ENCODE measurements at places on chromosomes 6 and 20.

DNA sequence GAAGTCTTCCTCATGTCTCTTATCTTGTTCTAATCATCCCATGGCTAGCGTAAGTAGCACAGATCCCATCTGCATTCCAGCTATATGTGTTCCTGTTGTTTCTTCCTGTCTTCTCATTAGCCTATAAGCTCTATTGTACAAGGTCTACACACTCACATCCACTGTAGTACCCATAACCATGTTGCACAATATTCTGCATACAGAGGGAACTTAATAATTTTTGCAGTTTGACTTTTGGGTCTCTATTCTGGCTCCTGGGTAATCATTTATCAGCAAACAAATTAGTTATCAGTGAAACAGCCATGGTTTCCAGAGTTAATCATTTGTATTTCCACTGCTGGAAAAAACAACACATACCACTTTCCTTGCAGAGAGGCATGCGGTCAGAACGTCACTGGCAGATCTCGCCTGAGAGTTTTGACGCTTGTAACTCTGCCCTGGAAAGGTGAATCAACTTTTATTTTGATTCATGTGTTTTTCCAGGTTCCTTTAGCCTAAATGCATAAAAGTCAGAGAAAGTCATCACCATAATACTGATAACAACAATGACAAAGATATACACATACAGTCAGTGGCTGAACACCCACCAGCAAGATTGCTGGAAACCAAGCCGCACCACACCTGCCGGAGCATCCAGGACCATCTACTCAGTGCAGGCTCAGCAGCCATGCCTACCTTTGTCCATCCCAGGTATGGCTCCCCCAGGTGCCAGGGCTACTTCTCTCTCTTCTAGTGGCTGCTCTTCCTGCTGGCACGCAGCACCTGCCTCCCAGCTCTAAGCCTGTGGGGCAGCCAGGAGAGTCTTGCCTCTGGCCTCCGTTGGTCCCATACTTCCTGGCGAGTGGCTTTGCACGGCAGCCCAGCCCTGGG is 158.2 kb downstream of the QRSL1 start:
- no peak for DNase-seq

DNA sequence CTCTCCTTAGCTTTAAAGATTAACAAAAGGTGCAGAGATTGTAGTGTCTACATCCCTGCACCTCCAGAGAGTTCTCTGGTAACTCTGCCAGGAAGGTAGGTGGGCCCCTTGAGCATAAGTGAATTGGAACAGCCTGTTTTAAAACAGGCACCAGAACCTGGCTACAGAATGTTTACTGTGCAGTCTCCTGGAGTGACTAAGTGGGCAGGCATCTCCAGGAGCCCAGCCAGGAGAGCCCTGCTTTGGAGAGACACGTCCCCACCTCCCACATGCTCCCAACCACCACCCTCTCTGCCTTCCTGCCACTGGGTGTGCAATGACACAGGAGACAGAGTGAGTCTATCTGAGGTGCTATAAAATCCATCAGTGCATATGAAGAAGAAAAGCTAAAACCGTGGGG is 110.3 kb upstream of the EYA4 start:
- DNase-seq, result no peak

DNA sequence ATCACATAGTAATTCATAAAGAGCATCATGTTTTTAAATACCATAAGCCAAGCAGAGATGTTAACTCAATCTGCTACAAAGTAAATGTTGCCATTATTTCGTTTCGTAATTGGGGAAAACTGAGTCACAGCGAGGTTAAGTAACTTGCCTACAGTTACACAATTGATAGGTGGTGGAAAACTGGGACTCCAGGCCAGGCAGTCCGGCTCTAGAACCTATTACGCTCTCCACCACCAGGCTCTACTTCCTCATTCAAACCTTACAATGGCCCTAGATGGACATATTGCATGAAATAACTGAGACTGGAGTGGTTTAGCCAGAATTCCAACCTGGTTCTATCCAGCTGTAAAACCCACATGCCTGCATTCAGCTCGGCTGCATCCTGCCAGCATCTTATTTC is 58.2 kb downstream of the LINC00237 start:
- no peak for DNase-seq

DNA sequence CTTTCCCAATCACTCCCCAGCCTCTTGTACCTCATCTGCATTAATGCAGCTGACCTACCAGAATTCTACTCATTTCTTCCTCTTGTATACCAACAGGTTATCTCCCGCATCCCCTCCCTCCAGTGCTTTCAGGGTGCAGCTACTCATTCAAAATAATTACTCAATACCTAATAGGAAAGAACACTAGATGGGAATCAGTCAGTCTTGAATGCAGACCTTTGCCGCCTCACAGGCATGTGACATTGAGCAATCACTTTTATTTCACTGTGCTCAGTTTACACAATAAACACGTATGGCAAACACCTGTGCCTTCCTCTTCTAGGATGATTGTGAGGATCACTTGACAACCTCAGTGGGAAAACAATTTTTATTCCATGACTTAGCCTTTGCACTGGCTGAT is 13.3 kb downstream of the ZSCAN31 start:
- DNase-seq, result no peak

- DNase-seq, result no peak
Observed at GRCh38 chr20:53995949-53996348, 74.4 kb downstream of the BCAS1 start.

DNA sequence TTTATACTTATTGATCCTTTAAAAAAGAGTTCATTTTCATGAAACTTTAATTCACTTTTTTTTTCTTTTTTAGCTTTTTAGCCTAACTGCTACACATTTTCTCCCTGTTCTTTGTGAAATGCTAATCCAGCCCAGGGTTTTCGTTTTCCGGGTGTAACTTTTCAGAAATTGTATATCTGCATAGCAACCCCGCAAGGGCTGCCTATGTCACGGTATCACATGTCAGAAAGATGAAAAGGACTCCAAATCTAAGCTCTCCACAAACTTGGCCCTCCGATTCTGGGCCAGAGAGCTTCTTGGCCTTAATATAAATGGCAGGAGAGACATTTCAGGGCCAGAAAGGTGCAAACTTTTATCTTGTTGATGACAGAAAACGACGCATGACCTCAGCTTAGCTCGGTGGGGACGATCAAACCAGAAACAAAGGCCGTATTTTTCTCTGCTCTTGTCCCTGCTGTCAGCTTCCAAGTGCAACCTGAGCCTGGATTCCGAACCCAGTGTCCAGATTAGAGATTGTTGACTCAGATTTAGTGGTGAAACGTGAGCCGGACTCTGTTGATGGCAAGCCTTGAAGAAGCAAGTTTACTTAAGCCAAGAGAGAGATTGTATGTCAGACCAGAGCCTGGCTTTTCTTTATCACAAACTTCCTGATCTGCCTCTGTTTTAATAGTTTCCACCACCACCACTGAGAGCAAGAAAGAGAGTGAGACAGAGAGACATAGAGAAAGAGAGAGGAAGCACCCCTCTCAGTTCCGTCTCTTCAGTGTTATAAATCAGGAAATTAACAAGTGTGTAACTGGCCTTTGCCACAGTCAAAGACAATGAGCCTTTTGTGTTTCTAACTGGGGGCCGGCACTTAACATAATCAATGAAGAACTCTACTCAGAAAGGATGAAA is 157.8 kb downstream of the SCML4 start:
- DNase-seq, result no peak

- no peak for DNase-seq
Observed at GRCh38 chr6:68636666-68637065, 1.6 kb downstream of the ADGRB3 start.

DNA sequence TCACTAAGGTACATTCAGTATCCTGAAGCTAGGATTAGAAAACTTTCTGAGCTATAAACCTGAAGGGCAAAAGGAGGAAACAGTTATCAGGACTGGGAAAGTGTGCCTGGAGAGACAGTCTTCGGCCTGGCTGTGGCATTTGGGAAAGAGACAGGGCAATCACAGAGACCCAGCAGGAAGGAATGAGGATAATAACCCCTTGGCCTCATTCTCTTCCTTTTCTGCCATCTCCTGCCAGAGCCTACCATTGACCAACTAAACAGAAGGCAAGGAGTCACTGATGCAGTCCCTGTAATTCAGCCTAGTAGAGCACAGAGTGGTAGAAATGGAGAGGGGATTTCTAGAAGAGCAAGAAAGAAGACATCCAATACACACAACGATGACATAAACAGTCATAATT is 359.4 kb downstream of the HDGFL1 start:
- DNase-seq, result no peak

- DNase-seq, result no peak
Observed at GRCh38 chr6:157158456-157158855, 164.9 kb downstream of the TMEM242 start.

DNA sequence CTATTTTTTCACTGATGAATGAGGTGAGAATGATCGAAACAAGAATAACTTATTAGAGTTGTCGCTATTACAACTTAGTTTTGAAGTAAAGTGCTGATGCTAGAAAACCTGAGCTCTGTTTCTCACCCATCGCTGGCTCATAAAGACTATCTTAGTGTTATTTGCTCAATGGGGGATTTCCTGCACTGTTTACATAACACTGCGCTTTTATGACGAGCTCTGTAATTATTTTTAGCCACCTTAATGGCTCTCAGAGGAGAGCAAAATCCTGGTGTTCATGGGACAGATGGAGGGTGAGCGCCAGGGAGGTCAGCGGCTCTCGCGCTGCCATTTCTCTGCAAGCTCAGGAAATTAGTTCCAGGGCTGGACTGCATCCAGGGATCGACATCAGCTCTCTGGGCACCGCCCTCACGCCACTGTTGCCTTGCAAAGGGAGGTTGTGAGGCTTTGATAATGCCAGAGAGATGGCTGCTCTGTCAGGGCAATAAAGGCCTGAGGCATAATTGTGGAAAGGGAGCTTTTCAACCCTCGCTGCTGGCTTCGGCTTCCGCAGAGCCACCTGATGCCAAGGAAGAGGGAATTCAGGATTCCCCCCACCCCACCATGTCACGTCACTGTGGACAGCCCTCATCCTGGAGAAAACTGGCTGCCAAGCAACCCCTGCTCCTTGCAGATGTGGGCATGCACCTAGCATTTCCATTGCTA is 72.0 kb downstream of the DACT2 start:
- DNase-seq, result no peak

GRCh38 chr6:142802124-142802523 is 142.9 kb downstream of the HIVEP2 start:
- no peak for DNase-seq

DNA sequence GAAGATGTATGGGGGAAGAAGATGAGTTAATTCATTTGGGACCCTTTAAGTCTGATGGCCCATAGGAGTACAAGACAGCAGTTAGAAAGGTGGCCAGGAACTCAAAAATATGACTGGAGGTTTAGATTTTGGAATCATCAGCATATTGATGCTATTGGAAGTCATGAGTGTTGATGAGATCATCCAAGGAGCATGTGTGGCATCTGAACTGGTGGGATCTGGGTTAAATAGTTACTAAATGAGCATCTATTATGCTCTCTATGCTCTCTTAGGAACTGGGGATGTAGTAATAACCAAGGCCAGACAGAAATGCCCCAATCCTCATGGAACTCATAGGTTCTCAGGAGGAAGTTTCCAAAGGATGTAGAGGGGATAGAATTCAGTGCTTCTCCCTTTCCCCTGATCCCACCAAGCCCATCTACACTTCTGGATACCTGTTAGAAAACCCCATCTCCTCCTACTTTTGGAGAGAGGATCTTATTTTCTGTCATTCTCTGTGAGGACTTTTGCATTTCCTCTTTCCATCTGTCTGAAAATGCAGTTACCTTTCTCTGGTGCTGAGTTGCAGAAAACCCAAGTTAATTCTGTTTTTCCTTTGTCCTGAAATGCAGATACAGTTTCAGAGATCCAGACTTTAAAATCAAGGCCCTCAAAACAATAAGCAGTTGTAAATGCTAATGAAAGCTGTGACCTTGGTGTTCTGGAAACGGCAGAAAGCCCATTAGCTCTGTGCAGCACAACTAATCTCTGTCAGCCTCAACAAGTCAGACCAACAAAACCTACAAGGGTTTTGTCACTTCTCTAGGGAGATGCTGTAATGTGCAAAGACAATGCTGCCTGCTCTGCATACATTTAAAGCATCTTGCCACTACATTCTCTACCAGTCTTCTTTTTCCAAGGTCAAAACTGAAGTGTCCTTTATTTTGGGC is 65.8 kb downstream of the TBC1D7 start:
- DNase-seq, result no peak

GRCh38 chr20:2005831-2006426 is 12.1 kb upstream of the PDYN start:
- no peak for DNase-seq

DNA sequence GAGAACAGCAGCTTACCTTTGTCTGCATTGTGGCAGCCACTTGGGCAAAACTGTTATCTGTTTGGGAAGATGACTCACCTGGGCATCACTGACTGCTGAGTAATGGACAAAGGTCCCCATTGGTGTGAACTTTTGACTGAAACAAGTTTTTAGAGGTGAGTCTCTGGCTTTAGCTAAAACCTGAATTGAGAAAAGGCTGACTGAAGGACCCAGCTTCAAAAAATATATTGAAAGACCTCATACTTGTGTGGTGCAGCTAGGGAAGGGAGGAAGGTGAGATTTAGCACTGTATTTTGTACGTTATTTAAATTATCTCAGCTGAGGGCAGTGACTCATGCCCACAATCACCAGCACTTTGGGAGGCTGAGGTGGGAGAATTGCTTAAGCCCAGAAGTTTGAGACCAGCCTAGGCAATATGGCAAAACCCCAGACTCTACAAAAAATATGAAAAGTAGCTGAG is 4.5 kb upstream of the CITED2 start:
- no peak for DNase-seq

GRCh38 chr6:140459209-140459608 is 1084.8 kb upstream of the CITED2 start:
- DNase-seq, result no peak

- peak; percentile 62 for DNase-seq
Observed at GRCh38 chr20:37968841-37969401, 64.3 kb downstream of the TTI1 start.

DNA sequence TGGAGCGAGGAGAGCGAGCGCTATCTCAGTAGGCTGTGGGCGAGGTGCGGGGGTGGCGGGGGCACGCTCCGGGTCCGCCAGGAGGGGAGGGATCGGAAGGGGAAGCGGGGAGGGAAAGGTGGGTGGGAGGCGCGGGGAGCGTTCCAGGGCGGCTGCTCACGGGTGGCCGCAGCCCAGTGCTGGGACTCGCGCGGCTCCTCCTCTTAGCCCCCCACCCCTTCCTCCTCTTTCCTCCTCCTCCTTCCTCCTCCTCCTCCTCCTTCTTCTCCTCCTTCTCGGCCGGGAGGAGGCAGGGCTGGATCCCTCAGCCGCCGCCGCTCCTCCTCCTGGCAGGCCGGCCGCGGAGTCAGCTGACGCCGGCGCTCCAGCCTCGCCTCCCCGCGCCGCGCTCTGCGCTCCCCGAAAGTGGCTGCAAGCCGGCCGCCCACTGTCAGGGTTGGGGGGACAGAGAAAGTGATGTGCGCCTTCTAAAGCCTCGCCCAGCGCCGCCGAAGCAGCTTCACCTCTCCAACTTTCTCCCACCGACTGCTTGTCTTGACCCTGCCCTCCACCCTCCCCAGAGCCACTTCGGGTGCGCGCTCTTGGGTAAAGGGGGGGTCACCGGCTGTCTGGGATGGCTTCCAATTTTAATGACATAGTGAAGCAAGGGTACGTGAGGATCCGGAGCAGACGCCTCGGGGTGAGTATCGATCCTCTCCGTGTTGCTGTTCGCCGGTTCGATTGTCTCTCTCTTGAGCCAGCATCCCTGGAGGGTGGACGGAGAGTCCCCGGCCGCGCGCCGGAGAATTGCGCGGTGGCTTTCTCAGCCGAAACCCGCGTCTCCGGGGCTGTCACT is at the start of gene DOK5:
DOK5 (plus strand) TSS at position 260 of the 835 bp plus-strand sequence; CDS start at position 614, 354 bp downstream.
- DNase-seq, result no peak

GRCh38 chr6:88712243-88712936 is 251.0 kb downstream of the RNGTT start:
- no peak for DNase-seq

All from NCI-H1436 treated with DMSO at 0.1 percent for 48 hours (cell line).